ENCODE measurements at places on chromosomes 13 and 19.

GRCh38 chr19:21655540-21656126, 111.7 kb downstream of the ZNF100 start:
- no peak for DNase-seq

DNA sequence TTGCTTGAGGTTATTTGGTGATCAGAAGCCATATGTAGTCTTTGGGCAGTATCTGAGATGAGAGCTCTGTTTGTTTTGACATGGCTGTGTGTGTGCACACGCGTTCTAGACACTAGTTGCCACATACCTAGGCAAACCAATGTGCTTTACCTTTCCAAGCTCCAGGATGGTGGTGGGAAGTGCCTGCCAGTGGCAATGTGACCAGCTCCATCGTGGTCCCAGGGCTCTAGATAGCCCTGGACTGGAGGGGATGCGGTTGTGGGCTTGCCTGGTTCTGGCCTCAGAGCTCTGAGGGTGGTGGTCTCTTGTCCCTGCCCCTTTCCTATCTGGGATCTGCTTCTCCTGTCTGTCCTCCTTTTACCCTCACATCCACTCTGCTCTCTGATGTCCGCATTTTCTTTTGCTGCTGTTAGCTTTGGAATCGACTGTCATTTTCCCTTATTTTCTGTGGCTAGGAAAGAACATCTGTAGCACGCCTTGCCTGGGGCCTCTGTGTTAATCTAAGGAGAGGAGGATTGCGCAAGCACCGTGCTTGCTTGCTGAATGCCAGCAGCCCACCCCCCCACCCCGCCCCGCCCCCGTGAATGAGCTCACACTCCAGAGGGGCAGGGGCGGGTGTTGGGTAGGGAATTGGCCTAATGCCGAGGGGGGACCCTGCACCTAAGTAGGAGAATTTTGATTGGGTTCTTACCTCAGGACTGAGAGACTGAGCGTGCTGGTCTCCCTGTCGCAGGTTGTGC, 89.5 kb downstream of the ARHGEF7 start:
- no peak for DNase-seq

DNA sequence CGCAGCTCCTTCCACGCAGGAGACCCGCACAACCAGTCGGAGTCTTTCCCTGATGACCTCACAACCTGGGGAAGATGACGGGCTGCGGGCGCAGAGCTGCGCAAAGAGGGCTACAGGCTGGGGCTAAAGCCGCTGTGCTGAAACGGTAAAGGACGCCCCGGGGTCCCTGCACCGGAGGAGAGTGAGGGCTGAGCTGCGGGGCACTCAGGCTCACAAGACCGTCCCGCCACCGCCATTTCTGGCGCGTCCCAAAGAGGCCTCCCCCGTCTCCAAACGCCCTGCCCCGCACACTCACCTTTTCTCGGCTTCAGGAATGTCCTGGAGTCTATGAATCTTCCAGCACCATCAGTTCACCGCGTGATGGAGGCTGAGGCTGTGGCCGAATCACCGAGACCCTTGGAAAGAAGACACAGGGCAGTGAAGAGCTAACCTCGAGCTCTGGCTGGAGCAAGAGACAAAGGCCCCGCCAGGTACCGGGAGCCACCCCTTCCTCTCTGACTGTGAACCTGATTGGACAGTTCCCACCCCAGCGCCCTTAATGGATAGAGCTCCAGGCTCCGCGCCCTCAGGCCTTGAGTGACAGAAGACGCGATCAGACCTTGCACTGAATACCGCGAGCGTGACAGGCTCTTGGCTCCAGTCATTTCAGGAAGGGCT, 41.8 kb upstream of the ZNF429 start:
- no peak for DNase-seq

GRCh38 chr13:110297011-110297410, 9.9 kb downstream of the COL4A1 start:
- DNase-seq = no peak

DNA sequence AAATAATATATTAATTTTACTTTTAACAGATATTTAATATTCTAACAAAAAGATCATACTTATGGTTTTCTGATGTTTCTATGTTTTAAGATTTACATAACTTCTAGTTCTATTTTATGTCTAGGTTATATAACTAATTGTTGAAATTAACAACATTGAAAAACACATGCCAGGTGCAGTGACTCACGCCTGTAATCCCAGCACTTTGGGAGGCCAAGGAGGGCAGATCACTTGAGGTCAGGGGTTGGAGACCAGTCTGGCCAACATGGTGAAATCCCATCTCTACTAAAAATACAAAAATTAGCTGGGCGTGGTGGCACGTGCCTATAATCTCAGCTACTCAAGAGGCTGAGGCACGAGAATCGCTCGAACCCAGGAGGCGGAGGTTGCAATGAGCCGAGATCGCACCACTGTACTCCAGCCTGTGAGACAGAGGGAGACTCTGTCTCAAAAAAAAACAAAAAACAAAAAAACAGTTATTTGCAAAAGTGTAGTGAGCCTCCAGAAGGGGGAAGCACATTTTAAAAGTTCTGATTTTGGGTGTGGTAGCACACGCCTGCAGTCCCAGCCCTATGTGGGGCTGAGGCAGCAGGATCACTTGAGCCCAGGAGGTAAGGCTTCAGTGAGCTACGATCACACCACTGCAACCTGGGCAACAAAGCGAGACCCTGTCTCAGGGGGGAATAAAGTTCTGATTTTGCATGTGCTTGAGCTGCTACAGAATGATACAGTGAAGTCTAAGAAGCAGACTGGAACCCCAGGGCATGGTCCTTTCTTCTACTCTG, 18.7 kb downstream of the MIPEP start:
- no peak for DNase-seq

GRCh38 chr13:88042489-88042888, 371.3 kb downstream of the SLITRK5 start:
- DNase-seq = no peak

DNA sequence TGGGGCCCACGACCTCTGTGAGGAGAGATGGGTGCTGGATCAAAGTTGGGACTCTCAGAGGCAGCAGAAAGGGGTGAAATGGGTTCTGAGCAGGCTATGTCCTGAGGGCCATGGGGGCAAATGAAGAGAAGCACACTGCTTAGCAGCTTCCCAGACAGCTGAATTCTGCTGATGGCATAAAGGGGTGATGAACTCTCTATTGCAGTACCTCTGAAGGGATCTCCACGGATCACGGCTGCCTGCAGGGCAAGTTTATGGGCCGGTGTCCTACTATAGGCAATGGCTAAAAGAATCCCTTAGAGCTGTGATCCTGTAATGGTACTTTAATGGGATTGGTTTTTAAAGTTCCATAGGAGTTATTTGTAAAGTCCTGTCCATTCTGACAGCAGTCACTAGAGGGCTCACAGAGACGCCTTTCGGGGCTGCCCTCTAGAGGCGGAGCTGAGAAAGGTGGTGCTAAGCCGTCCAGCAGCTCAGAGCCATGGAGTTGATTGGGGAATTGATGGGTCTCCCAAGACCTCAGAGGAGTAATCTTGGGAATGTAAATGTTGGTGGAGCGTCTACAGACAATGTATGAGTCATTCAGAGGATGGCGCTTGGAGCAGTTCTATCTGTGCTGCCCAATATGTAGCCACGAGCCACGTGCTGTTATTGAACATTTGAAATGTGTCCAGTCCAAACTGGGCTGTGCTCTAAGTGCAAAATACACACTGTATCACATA, 287.3 kb downstream of the COG6 start:
- DNase-seq = peak; percentile 61

GRCh38 chr13:40563350-40564125, 102.9 kb downstream of the FOXO1 start:
- no peak for DNase-seq

DNA sequence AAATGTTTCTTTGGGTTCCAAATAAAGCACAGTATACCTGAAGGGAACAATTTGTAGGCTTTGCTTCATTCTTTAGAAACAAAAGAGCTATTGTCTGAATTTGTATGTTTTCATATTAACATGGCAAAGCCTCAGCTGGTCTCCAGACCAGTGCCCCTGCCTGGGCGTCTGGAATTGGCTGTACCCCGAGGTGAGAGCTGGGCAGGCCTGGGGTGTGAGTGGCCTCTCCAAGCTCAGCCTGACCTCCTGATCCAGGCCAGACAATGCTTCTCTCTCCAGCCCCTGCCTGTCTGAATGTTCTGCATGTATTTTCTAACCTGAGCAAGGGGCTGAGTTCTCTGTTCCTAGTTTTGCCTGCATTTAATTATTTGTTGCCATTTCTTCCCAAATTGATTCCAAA, 66.3 kb upstream of the MCF2L start:
- no peak for DNase-seq

DNA sequence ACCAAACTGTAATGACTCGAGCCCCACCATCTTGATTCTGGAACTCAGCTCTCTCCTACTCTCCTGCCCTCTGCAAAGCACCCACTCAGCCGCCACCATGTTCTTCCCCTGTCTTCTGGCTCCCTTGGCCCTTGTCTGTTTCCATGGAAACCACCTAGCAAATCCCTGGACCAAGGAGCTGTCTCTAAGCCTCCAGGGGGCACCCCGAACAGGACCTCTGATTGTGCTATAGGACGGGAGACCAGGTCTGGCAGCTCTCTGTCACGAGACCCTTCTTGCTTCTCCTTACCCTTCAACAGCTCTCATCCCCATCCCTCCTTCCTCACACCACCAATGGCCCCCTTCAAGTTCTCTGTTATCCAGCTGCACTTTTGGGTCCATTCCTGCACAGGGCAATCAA, 277.7 kb upstream of the ZNF507 start:
- no peak for DNase-seq

DNA sequence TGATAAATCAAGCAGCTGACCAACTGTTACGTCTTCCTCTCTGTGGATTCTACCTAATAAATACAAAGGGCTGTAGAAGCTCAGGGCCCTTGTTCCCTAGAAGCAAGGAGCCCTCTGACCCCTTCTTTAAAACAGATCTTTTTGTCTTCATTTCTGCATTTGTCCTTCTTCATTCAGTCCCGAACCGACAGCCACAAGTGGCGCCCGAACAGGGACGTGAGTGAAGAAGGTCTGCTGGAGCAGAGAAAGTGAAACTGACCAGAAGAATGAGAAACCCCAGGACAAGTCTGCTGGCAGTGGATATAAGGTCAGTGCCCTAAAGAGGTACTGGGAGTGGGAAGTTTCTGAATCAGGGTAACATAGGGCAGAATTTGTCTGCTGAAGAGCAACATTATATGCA, 13.1 kb downstream of the ZNF773 start:
- DNase-seq = no peak

DNA sequence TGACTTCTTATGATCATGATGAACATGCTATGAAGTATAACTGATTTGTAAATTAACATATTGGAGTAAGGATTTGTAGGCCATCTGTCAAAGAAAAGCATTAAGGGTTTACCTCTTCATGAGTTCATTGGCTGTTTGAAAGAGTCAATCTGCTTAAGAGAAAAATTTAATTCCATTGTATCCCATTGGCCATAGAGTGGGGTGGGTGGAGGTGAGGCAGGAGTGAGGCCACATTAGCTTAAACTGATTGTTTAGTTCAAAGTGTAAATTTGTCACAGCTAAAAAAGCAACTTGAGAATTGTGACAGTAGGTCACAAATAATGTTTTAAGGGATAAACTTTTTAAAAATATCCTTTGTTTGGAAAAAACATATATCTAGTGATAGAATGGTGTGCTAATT, 11.4 kb downstream of the GPR180 start:
- DNase-seq = no peak

DNA sequence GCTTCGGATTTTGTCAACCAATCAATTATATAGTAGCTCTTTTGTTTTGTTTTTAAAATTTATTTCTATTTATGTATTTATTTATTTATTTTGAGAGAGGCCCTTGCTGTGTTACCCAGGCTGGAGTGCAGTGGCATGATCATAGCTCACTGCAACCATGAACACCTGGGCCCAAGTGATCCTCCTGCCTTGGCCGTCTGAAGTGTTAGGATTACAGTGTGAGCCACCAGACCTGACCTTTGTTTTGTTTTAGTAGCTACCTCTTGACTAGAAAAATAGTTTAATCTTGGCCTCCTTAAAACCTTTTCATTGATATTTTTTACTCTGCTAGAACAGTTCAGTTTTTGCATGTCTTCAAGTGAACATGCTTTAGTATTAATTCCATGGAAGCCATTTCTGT, 15.1 kb downstream of the GARRE1 start:
- DNase-seq = no peak

DNA sequence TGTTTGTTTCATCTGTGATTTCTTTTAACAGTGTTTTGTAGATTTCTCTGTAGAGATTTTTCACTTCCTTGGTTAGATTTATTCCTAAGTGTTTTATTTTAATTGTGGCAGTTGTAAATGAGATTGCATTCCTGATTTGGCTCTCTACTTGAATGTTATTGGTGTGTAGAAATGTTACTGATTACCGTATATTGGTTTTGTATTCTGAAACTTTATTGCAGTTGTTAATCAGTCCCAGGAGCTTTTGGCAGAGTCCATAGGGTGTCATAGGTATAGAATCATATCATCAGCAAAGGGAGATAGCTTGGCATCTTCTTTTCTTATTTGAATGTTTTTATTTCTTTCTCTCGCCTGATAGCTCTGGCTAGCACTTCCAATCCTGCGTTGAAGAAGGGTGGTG, 1386.7 kb downstream of the SLITRK5 start:
- no peak for DNase-seq

DNA sequence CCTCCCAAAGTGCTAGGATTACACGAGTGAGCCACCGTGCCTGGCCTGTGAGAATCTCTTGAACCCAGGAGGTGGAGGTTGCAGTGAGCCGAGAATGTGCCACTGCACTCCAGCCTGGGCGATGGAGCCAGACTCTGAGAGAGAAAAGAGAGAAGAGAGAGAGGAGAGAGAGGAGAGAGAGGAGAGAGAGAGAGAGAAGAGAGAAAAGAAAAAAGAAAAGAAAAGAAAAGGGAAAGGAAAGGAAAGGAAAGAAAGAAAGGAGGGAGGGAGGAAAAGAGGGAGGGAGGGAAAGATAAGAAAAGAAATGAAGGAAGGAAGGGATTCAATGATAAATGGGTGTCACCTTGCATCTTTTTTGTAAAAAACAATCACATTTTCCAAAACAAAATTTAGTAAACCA, 23.0 kb upstream of the PSPC1 start:
- no peak for DNase-seq

GRCh38 chr19:3642987-3643673, 16.5 kb upstream of the CACTIN start:
- no peak for DNase-seq

- peak; percentile 7 for DNase-seq
Observed at GRCh38 chr19:57241176-57241575, 744 bp downstream of the ZNF805 start.

- DNase-seq = no peak
Observed at GRCh38 chr19:48433337-48433736, 12.4 kb upstream of the GRWD1 start.

- DNase-seq = no peak
Observed at GRCh38 chr13:46165485-46166223, 16.3 kb downstream of the LCP1 start.

DNA sequence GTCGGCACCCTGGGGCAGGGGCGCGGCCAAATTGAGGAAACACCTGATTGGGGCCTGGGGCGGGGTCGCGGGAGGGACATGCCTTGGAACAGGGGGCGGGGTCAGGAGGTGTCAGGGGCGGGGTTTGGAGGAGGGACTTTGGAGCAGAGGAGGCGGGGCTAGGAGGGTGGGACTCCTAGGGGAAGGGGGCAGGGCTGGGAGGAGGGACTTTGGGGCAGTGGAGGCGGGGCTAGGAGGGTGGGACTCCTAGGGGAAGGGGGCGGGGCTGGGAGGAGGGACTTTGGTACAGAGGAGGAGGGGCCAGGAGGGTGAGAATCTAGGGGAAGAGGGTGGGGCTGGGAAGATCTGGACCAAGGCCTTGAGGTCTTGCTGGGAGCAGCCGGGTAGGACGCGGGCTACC, 21.9 kb downstream of the GRIN2D start:
- peak; percentile 41 for DNase-seq

GRCh38 chr19:42176990-42177685, 40.3 kb downstream of the DEDD2 start:
- DNase-seq = peak; percentile 29

All from pons (tissue), 1 donor.